ENCODE measurements at places on chromosomes 3 and 15. TPM values are rescaled to one million over a fixed set of nuclear protein-coding genes. Genes with fewer than 3 reads are reported as not detected.

ARPP21 gene
- total RNA-seq: not detected

IMPG2 gene
- total RNA-seq: 0.20 TPM

SLC25A36 gene
- total RNA-seq: 86.2 TPM

- no peak for DNase-seq
Observed at GRCh38 chr3:189289251-189289650, 117.5 kb downstream of the TPRG1 start.

DNA sequence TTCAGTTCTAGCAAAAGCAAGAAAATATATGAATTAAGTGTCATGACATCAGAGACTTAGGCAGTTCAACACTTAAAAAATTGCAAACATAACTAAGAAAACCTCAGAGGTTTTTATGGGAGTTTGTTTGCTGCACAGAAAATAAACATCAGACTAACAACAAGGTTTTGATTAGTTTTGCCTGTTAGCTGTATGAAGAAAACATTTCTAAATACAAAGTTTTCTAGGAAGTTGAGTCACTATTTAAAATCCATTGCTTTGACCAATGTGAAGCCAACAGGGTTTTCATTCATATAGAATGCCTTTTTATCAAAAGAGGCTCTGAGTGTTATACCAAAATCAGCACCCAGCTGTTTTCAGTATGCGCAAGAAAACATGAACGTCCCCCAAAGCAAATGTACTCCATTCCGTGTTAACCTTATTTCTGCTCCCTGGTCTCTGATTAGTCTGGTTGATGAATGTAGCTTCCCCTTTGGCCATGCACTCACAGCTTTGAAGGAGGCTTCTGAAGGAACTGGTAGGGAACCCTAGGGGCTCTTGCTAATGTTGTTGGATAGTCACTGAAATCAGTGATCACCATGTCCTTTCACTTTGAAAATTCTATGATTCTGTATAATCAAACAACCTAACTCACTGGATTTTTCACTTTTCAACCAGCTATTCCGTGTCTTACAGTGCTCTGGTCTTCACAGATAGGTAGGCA is 89.6 kb upstream of the TSEN2 start:
- DNase-seq: no peak

GRCh38 chr3:150409125-150409511 is 1.0 kb downstream of the TSC22D2 start:
- DNase-seq: no peak

DNA sequence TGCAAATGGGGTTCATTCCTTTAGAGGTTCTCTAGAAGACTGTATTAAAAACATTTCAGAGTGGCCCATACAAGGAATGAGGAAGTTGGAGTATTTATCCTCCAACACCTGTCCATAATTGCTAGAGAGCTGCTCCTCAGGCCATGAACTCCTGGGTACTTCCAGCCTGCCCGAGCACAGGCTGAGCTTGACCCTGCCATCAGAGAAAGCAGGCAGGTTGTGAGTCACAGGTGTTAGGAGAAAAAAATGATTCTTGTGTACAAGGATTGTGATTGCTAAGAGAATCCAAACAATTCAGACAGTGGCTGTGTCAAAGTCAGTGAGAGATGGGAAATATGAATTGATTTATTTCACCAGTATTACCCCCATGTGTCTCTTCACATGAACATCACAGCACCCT is 156.8 kb upstream of the GADL1 start:
- DNase-seq: no peak

DNA sequence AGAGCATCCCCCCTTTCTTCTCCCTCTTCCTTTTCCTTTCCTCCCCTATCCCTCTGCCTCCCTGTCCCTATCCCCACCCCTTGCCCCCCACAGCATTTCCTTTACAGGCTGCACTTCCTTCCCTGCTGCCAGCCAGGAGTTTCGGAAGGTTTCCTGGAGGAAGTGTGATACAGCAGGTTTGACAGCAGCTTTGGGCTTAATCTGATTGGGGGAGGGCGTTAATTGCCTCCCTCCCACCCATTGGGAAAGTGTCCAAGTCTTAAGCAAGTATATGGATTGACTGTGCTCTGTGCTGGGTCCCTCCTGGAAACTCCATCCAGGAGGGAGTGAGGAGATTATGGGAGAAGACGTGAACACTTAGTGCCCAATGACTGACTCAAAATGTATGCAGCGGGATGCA is 1.8 kb downstream of the SCAMP5 start:
- no peak for DNase-seq

DNA sequence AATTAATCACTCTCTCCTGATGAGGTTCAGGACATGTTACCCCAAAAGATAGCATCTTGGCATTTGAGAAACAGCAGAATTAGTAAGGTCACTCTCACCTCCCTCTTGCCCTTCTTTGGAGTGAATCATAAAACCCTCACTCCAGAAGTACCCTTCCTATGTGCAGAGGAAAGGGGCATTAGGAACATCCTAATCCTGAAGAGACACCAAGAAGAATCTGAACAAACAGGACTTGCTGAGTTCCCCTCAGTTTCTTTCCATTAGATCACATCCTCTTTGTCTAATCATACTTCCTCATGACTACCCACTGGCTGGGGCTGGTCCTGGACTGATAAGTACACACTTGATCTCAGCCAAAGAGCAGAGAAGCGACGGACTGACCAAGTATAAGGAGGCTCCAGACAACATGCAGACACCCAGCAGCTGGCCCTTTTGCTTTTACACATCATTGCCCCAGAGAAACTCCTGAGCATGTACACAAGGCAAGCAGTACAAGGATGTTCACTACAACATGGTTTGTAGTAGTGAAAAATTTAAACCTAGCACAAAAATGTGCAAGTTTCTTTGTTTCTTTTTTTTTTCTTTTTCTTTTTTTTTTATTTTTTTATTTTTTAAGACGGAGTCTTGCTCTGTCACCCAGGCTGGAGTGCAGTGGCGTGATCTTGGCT is 15.0 kb upstream of the TM6SF1 start:
- no peak for DNase-seq

Measured in left ventricle myocardium superior (tissue), 1 donor.